ENCODE measurements at places on chromosomes 6 and 20. TPM values are rescaled to one million over a fixed set of nuclear protein-coding genes. Genes with fewer than 3 reads are reported as not detected.

UFL1 gene
- 13.3 TPM for total RNA-seq

DNA sequence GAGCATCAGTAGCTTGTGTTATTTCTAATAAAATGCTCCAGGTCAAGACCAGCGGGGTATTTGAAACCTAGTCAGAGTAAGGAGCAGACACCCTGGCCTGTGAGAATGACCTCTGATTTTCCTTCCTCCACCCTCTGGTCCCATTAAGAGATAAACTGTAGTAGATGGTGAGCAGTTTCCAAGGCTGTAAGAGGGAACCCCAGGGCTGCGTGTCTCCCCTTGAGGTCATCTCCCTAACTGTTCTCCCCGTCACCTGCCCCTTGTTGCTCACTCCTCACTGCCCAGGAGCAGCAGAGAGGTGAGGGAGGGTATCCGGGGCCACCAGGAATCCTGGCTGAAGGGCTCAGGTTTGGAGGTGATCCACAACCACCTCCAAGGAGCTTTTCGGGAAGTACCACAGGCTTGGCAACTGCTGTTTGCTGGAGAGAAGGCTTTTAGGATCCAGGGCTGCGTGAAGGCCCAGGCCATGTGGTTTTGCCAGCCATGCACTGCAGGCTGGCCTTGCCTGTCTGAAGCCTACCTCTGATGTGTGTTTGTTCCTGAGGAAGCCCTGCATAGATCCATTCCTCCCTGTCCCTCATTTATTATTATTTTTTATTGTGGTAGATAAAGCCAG is 62.5 kb downstream of the RREB1 start:
- no peak for DNase-seq
- H3K4me3 ChIP-seq: no peak overlapping the region
- H3K27me3 ChIP-seq: no peaks in the 10 kb centered on the region
- H3K36me3 ChIP-seq: no peaks in the 10 kb centered on the region

- DNase-seq: no peak
- H3K27ac ChIP-seq: no peak overlapping the region
- H3K36me3 ChIP-seq: no peaks in the 10 kb centered on the region
- no peak overlapping the region for H3K4me3 ChIP-seq
- no peaks in the 10 kb centered on the region for H3K27me3 ChIP-seq
Measured at GRCh38 chr6:18340781-18341551, 46.2 kb upstream of the RNF144B start.

MLIP gene
- total RNA-seq: not detected

All from GM23338 (cell line).